ENCODE measurements at places on chromosomes 11 and 22. TPM values are rescaled to one million over a fixed set of nuclear protein-coding genes. Genes with fewer than 3 reads are reported as not detected.

The CTSF gene
- total RNA-seq, result 51.1 TPM

The LMNTD2 gene
- 1.3 TPM for total RNA-seq

The NCAM1 gene
- total RNA-seq, result 1.6 TPM

The KRTAP5-3 gene
- total RNA-seq, result not detected

The FGF4 gene
- total RNA-seq, result 9.2 TPM

The SNX19 gene
- 29.0 TPM for total RNA-seq

The SHISAL1 gene
- total RNA-seq, result 4.3 TPM

The TMPRSS13 gene
- total RNA-seq, result 0.08 TPM

The E2F8 gene
- total RNA-seq, result 10.6 TPM

The NXPE4 gene
- total RNA-seq, result not detected

The ILK gene
- 91.0 TPM for total RNA-seq

The SLC5A1 gene
- total RNA-seq, result not detected

The SLC17A6 gene
- 0.31 TPM for total RNA-seq

The NXPE2 gene
- total RNA-seq, result 0.12 TPM

The MYO7A gene
- 2.3 TPM for total RNA-seq
